ENCODE measurements at places on chromosomes 16 and 17.

DNA sequence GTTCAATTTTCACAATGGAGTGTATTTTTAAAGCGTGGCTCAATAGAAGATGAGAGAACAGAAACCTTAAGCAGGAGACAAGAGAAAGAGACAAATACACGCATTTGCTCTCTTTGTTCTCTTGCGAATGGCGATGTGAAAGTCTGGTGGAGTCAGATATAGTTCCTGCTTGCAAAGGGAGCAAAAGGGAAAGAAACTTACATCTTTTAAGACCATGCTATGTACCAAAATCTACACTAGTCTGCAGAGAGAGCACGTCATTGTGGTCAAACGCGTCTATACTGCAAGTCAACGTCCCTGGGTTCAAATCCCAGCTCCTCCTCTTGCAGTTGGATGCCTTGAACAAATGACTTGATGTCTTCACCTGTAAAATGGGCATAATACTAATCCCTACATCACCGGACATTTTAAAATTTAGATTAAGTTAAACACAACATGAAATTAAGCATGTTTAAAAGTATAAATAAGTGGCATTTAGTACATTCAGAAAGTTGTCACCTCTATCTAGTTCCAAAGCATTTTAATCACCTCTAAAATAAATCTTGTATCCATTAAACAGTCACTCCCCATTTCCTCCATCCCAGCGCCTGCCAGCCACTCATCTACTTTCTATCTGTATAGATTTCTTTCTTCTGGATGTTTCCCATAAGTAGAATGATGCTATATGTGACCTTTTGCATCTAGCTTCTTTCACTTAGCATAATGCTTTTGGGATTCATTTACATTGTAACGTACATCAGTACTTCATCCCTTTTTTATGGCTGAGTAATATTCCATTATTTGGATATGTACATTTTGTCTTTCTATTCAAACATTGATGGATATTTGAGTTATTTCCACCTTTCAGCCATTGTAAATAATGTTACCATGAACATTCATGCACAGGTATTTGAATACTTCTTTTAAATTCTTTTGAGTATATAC is 406.9 kb downstream of the TMEM114 start:
- no peak for DNase-seq

GRCh38 chr17:74757502-74757901 is 9.1 kb downstream of the NHERF1 start:
- DNase-seq: no peak

- DNase-seq: no peak
Measured at GRCh38 chr17:3755335-3756030, 31.8 kb downstream of the HASPIN start.

GRCh38 chr17:75048249-75048878 is 1.3 kb downstream of the KCTD2 start:
- DNase-seq: no peak

DNA sequence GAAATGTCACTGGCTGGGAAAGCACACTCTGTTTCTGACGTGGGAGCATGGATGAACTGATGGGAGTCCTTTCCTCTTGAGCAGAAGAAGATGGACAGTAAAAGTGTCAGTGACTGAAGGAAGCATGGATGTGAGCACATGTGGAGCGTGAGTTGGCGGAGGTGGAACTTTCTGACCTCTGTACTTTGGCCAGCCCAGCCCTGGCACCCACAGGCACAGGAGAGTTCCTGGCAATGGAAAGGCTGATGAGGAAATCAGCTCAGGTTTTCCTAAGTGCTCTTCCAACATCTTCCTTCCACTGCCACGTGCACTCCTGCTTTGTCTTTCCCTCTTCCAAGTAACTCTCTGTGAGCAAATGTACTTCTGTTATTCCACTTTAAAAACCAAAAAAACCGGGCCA is 276.8 kb downstream of the NTN1 start:
- no peak for DNase-seq

- no peak for DNase-seq
Measured at GRCh38 chr17:37802061-37802595, 57.3 kb upstream of the HNF1B start.

- no peak for DNase-seq
Measured at GRCh38 chr17:2151358-2152033, 96.6 kb downstream of the HIC1 start.

DNA sequence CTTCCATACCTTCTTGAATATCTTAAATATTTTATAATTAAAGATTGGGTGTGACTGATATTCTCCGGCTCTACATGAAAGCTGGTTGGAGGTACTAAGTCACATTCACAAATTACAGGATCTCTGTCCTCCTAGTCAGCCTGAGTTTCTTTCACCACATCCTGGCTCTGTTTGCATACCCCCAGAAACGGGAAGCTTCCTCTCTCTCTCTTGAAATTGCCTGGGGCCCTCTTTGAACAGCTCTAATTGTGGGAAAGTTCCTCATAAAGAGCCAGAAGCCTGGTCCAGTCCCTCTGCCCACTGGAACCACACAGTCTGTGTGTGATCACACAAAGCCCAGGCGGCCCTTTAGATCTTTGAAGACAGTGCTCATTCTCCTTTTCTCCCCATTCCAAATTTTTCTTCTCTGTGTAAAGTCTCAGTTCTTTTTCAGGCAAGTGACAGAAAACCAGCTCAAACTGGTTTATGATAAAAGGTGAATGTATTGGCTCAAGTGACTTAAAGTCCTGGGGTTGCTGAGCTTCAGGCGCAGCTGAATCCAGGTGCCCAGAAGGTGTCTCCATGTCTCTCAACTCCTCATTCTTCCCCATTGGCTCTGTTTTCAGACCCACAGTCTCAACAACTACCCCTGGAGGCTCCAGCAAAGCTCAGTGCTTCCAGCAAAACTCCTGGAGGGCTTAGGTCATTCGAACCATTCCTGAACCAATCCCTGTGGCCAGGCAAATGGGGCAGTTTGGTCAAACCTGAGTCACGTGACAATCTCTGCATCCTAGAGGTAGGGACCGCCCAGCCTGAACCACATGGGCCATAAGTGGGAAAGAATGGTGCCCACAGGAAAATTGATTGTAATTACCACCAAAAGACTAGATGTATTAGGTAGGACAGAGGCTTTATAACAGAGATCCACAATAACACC is 8.5 kb upstream of the RAI1 start:
- DNase-seq: no peak

DNA sequence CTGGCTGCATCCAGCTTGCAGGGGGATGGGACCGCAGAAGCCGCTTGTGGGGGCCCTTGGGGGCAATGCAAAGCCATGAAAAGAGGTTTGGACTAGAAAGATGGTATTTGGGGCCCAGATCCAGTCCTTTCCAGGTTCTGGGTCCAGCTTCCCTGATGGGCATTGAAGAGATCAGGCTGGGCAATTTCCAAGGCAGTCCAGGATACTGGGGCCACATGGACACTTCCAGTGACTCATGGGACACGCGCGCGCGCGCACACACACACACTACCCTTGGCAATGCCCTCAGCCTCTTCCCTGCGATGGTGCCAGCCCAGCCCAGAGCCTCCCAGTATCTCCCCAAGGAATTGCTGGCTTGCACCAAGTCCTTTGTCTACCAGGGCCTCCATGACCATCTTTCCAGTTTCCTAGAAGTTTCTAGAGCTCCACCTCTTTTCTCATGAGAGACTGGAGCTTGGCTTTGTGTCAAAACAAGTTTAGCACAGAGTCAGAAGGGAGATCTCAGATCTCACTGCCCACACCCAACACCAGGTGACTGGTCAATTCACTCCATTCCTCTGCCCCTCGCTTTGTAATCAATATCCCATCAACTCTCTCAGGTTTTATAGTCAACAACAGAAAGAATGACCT is 44.3 kb downstream of the WNT3 start:
- DNase-seq: no peak

DNA sequence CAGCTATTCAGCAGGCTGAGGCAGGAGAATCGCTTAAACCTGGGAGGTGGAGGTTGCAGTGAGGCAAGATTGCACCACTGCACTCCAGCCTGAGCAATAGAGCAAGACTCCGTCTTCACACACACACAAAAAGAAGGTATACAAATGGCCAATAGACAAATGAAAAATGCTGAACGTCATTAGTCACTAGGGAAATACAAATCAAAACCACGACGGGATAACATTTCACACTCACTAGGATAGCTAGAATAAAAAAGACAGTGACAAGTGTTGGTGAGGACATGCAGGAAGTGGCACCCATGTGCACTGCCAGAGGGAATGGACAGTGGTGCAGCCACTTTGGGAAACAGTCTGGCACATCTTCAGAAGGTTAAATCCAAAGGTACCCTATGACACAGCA is 172.9 kb downstream of the FTO start:
- DNase-seq: no peak

DNA sequence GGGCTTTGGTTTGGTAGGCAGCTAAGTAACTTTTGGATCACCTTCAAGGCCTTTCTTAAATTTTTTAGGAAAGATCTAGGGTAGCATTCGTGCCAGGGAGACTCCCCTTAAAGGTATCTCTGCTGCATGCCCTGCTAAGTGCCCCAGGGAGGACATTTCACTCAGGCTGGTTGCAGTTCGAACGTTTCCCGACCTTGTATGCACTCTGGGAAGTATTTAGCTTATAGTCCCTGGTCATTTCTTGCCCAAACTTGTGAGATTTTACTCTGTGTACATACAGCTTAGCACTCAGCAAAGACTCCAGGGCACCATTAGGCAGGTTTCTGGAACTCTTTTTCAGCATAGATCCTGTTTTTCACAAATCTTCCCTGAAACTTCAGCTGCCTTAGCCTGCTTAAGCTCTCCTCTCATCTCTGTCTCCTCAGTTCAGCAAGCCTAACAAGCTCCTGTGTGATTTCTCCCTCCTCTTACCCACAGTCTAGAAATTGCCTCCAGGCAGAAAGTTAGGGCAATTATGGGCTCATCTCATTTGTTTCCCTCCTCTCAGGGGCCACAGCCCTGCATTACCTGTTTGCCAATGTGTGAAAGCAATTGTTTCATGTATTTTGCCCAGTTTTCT is 84.6 kb downstream of the MRTFB start:
- DNase-seq: no peak

GRCh38 chr16:30377050-30377811 is 2.6 kb downstream of the MYL11 start:
- no peak for DNase-seq

DNA sequence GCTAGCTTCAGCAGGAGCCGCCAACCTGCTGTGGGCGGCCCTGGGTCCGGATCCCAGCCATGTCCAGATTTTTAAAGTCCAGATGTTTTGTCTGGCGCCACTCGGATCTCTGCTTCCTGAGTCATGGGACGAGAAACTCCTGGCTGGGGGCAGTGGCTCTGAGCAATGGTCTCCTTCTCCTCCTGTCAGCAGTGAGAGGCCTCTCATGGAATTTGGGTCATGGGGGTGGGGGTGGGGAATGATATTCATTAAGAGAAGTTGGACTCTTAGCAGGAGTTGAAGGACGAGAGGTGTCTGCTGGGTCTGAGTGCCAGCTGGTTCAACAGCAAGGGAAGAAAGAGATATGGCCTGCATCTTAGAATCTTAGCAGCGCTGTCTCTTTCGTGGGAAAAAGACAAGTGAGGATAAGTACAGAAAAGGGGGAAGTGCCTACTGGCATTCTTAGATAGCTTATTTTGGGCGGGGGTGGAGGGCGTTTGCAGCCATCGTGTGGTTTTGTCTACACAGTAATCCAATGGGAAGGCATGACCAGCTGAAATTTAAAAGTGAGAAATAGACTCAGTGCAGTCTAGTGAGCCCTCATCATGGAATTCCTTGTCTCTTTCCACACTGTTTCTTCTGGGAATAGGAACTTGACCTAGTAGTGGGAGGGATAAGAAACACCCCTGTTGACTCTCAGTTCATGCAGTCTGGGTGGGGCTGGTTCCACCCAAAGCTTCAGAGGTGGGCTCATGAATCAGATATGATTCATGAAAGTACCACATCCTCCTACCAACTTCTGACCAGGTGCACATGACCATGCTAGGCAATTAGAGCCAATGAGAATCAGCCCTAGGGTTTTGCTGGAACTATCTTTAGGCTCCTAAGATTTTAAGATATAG is 80.5 kb downstream of the MYH13 start:
- no peak for DNase-seq

DNA sequence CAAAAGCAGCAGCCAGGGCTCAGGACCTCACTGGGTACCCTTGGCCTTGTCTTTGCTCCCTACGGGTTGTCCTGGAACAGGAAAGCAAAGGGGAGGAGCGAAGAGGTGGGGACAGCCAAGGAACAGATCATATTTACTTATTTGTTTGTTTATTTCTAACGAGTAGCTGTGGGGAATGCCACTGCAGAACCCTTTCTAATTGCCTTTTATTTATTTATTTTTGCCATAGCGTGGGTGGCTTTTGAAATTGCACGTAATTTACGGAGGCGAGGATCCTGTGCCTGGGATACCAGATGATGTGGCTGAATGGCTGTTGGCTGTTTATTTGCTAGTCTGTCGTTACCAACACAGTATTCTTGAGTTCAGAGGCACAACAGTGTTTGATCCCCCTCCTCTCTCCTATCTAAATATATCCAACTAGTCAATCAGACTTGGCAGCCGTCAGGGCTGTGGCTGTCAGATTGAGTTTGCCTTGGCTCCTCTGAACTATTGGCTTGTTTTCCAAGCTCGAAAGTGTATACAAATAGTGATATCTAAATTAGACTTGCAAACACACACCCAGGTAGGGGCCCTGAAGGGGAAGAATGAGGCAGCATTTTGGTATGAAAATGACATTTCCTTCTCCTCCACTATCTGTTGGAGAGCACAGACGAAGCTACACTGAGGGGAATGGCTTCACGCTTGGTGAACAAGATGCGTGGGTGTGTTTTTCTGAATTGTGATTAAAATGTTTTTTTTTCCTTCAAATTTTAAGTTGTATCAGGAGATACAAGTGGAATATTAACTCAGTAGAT is 110.4 kb downstream of the MSI2 start:
- DNase-seq: no peak

DNA sequence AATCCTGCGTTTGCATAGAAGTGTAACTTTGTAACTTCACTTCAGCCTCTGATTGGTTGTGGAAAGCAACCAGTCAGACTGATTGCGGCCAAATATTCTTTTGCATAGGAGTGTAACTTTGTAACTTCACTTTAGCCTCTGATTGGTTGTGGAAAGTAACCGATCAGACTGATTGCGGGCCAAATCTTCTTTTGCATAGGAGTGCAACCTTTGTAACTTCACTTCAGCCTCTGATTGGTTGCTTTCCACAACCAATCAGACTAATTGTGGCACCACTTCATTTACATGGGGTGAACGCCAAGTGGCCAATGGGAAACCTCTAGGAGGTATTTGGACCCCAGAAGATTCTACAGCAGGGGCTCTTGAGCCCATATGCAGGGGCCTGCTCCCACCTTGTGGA is 1.8 kb upstream of the TMEM98 start:
- DNase-seq: no peak

- DNase-seq: no peak
Measured at GRCh38 chr17:73401911-73402310, 90.1 kb upstream of the CDC42EP4 start.

GRCh38 chr17:30165147-30165546 is 48.5 kb downstream of the NSRP1 start:
- DNase-seq: no peak
